ENCODE measurements at places on chromosomes 5 and 9.

DNA sequence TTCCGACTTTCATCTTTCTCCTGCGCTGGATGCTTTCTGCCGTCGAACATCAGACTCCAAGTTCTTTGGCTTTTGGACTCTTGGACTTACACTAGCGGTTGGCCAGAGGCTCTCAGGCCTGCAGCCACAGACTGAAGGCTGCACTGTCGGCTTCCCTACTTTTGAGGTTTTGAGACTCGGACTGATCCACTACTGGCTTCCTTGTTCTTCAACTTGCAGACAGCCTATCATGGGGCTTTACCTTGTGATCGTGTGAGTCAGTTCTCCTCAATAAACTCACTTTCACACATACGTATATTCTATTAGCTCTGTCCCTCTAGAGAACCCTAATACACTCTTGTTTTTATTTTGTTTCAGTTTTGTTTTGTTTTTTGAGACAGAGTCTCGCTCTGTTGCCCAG, 10.3 kb downstream of the FKBP15 start:
- DNase-seq, result no peak

DNA sequence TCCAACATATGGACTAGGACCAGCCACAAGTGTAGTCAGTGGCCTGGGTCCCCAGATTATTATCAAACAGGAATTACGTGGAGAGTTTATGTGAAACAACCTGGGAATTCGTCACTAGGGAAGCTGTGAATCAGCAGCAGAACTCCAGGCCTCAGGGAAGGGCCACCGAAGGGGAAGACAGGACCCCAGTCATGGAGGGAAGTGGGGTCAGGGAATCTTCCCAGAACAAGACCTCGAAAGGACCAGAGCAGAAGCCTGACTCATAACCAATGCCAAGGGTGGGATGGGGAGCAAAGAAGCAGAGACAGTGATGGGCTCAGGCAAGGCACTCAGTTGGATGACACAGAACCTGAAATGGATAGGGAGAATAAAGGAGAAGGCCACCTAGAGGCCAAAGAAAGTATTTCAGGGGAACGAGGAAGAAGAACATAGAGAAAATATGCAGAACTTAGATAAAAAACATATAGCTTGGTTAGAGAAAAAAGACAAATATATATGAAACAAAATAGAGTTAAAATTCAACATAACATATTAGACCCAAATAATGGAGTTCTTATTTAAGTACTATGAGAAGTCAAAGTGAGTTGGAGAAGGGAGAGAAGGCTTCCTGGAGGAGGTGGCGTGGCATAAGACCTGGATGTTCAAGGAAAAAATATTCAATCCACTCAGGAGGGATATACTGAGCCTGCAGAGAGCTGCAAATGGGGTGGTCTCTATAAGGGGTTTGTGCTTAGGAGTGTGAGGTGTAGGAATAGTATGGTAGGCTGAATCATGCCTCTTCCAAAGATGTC, 66.7 kb upstream of the CAST start:
- no peak for DNase-seq

GRCh38 chr9:112555844-112556482, 69.3 kb downstream of the KIAA1958 start:
- peak; percentile 51 for DNase-seq

- DNase-seq, result no peak
Measured at GRCh38 chr5:33901156-33901555, 9.4 kb upstream of the ADAMTS12 start.

DNA sequence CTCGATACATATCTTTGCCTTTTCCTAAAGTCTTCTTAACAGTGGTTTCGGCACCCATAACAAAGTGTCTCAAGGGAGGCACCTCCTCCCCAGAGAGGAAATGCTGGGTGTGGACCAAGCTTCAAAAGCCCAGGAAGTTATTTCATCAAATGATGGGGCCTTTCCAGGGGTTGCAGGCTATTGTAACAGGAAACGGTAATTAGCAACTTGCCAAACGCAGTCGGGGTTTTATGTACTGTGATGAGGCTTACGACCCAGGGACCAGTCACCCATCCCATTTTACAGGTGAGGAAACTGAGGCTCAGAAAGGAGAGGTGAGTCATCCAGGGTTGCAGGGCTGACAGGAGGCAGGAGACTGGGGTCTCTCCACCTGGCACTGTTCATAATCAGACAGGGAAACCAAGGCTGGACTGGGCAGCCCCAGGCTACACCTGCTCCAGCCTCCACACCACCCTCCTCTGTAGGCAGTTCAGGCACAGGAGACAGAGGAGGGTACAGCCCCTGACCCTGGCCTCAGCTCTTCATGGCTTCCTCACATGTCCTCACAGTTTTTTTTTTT, 30.0 kb upstream of the SUSD3 start:
- DNase-seq, result no peak

- DNase-seq, result peak; percentile 19
Measured at GRCh38 chr9:123562844-123563346, 206.9 kb downstream of the CRB2 start.

DNA sequence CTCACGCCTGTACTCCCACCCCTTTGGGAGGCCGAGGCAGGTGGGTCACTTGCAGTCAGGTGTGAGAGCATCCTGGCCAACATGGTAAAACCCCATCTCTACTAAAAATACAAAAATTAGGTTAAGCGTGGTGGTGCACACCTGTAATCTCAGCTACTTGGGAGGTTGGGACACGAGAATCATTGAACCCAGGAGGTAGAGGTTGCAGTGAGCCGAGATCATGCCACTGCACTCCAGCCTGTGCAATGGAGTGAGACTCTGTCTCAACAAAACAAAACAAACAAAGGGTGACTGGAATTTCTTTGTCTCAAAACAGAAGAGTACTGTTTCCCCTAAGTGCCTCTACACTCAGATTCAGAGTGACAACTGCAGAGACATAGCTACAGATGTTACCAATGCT, 116.1 kb downstream of the AP3B1 start:
- no peak for DNase-seq

GRCh38 chr9:70641631-70642030, 227.2 kb upstream of the KLF9 start:
- no peak for DNase-seq

DNA sequence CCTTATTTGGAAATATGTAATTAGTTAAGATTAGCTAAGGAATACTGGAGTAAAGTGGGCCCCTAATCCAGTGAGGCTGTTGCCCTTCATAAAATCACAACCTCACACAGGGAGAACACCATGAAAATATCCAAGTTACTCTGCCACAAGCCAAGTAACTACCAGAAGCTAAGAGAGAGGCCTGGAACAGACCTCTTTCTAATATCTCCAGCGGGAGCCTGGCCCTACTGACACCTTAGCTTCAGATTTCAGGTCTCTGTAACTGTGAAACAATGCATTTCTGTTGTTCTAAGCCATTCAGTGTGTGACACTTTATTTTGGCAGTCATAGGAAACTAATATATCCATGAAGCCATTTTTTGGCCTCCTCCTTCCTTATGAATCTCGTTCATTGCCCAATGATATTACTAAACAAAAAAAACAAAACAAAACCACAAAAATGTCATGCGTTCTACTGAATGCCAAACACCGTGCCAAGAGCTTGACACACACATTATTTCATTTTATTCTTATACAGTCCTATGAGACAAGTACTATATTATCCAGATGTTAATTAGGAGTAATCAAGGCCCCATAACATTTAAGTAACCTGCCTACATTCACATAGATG, 699.0 kb downstream of the MAT2B start:
- no peak for DNase-seq

DNA sequence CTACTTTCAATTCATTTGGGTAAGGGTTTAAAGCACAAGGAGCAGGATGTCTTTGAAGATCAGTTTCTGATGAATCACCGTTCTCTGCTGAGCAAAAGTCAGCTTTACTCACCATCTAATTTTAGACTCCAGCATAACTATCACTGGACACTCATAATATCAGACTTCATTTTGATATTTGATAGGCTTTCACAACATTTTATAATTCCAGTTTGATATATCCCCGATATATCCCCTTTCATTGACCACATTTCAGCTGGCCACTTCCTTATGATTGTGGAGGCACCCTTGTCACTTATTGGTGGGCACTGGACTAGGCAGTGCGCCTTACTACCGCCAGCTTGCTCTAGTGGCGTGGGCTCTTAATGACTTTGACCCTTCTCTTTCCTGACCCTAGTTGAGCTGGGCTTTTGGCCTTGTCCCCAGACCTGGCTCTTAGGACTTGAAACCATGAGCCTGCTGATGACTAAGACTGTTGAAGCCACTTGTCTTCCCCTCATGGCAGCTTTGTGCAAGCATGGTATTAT, 46.8 kb downstream of the CYSTM1 start:
- peak; percentile 49 for DNase-seq

- DNase-seq, result no peak
Measured at GRCh38 chr9:133420392-133420827, 1.8 kb upstream of the ADAMTS13 start.

Data from LoVo (cell line).